ENCODE measurements at places on chromosomes 13 and 19.

- DNase-seq: no peak
Observed at GRCh38 chr19:12750851-12751250, 740 bp upstream of the BEST2 start.

GRCh38 chr13:99119656-99120055 is 81.0 kb upstream of the UBAC2 start:
- peak; percentile 49 for DNase-seq

- DNase-seq: no peak
Observed at GRCh38 chr13:45335397-45336024, 5.5 kb downstream of the TPT1 start.

- DNase-seq: peak; percentile 50
Observed at GRCh38 chr19:10000171-10000826, 10.0 kb downstream of the COL5A3 start.

GRCh38 chr13:30634838-30635237 is 17.1 kb downstream of the USPL1 start:
- DNase-seq: no peak

DNA sequence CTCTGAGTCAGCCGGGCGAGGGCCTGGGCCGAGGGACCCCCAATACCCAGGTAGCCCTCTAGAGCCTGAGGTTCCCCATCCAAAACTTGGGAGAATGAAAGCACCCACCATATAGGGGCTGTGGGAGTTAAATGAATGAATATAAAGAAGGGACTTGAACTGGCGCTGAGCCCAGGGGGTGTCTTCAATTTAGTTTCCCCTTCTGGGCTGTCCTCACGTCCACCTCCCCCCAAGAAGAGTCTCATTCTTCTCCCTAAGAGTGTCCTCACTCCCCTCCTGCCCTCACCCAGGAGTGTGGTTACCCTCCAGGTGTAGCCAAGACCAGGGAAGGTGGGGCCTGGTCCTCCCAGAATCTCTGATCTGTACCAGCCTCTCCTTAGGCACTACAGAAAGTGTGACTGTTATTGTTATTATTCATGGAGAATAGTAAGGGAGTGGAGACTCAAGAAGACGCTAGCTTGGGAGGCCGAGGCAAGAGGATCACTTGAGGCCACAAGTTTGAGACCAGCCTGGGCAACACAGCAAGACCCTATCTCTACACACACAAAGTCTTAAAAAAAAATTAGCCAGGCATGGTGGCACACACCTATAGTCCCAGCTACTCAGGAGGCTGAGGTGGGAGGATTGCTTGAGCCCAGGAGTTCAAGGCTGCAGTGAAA is 2.7 kb downstream of the CD79A start:
- no peak for DNase-seq

DNA sequence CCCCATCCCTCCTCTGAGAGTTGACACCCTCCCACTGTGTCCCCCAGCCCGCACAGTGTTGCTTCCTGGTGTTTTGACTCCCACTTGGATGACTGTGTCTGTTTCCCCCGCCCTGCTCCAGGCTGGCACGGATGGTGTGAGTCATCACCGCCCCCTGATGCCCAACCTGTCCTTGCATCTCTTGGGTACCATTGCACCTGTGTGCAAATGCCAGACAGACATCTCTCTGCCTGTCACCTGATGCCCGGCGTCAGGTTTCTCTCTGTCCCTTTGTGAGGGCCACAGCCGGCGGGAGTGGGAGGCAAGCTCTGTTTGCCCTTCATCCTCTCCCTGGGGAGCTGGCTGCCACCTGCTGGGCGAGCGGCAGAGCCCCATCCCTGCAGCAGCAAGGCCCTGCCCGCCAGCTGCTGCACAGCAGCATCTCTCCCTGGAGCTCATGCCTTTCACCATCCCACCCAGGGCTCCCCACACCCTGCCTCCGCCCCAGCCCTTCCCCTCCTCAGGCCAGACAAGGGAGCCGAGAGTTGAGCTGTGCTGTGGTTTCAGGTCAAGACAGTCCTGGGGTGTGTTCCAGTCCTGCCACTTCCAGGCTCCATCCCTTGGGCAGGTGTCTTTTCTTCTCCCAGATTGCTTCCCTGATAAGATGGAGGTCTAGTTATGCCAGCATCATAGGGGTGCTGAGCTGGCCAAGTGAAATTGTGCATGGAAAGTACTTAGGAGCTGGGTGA is 29.7 kb downstream of the NKPD1 start:
- DNase-seq: no peak

- no peak for DNase-seq
Observed at GRCh38 chr19:52648336-52649016, 10.3 kb upstream of the ZNF83 start.

GRCh38 chr19:19256072-19256969 is 16.8 kb downstream of the TM6SF2 start:
- no peak for DNase-seq

DNA sequence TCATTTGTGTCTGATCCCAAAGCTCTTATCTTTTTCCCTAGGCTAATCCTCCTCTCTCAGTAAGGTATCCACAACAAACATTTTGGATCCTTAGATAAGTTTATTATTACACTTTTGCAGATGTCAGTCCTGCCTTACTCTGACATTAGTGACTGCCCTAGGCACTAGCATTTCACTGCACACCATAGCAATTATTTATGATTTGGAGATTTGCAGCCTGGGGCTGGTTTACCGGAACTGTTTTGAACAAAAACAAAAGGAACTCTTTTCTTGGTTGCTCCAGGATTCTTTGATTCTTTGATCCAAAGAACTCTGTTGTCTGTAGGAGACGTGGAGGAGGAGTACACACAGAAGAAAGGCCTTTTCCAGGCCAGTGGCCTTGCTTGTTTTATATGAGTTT is 80.4 kb downstream of the EDNRB start:
- DNase-seq: no peak

GRCh38 chr19:46845959-46846459 is 4.6 kb downstream of the AP2S1 start:
- no peak for DNase-seq

DNA sequence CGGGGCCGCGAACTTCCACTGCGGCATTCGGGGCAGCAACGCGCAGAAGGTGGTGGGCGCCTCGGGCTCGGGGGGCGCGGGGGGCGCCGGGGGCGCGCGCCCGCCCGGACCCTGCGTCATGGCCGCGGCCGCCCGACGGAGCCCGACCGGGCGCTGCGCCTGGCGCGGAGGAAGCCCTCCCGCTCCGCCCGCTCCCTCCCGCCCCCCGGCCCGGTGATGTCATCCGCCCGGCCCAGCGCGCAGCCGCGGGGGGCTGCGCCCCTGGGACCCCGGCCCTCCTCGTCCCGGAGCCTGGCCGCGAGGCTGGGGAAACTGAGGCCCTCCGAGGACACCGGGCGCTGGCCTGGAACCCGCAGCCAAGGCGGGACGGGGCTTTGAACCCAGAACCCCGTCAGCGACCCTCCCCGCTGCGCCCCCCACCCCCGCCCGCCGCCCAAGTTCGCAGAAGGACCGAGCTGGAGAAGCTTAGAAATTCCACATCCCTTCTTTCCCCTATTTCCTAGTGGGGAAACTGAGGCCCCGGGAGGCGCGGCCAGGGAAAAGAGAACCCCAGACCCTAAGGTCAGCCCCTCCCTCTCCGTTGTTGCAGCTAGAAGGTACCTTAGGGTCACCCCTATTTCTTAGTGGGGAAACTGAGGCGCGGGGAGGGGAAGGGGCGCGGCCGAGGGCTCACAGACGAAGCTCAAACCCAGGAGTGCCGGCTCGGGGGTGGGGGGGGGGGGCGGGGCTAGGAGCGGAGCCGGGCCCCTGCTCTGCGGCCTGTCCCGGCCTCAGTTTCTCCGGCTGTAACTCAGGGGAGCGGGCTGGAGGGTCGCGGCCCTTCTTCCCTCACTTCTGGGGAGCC is at the start of gene SHC2:
TSS of gene SHC2 (minus strand) at position 157 of the 844 bp plus-strand sequence. CDS start at position 120, 37 bp downstream.
- no peak for DNase-seq

DNA sequence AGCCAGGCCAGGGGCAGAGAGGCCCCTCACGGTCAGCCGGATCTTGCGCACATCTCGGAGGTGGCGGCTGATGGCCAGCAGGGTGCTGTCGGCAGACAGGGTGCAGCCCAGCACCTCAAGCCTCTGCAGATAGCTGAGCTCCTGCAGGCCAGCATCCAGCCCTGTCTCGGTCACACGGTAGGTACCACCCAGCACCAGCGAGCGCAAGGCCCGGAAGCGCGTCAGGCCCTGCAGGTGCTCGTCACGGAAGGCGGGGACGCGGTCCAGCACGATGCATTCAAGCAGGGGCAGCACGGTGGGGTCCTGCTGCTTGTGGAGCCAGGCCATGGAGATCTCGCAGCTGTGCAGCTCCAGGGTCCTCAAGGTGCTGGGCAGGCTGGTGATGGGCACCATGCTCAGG is 7.7 kb downstream of the FBXL12 start:
- no peak for DNase-seq

DNA sequence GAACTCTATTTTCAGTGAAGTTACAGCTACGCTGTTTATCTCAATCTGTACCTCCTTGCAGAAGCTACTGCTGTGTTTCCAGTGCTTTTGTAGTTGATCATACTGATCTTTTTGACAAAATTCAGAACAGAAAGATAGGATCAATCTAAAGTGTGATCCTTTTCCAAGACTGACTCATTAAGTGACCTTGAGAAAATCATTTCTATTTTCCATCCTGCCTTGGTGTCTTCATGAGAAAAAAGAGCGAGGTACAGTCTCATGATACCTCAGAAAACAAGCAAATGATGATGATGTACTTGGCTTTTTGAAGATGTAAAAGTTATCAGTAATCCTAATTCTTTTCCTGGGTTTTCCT is 46.0 kb upstream of the GPR183 start:
- DNase-seq: no peak

DNA sequence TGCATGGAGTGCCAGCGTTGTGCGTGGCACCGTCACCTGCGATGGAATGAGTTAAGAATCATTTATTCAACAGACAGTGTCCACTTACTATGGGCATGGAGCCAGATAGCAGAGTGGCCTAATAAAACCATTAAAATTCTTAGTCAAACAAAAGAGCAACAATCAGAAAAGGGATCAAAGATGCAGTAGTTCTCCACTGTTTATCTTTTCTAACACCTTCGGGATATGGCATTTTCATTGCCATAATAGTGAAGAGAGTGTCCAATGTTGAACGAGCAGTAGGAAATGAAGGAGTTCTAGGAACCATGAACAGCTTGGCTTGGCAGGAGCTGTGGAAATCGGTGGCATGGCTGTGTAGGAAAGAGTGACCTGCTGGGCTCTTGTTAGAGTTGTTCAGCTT is 2.0 kb downstream of the TNFSF11 start:
- no peak for DNase-seq

GRCh38 chr13:96273196-96273595 is 183.3 kb downstream of the HS6ST3 start:
- no peak for DNase-seq

DNA sequence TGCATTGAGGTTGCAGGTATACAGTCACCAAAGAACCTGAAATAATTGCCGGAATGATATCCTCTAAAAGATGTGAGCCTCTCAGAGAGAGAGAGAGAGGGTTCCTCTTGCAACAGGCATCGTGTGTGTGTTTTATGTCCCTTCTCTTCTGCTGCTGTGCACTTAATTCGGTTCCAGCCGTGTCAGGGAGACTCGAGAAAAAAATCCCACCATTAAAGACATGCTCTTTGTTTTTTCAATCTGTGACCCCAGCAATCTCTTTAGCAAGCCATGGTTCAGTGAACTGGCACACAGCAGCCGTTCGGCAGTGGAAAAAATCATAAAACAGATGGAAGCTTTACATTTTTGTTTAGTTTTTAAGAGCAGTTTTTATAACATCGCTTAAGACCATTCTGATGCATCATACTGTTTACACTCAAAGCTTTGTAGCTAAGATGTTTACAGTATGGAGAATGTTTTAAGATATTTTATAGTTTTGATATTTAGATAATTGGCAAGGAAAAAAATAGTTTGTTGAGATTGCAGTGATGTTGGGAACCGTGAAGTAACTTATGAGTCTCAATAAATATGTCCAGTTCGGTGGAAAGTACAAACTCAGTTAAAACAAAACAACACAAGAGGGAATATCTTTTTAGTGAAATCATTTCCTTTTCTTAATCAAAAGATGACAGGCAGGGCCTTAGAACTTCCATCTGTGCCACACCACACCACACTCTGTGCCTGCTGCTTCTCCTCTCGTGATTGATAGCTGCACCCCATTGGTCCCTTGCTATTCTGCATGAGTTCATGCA is 31.2 kb upstream of the ZNF536 start:
- no peak for DNase-seq

DNA sequence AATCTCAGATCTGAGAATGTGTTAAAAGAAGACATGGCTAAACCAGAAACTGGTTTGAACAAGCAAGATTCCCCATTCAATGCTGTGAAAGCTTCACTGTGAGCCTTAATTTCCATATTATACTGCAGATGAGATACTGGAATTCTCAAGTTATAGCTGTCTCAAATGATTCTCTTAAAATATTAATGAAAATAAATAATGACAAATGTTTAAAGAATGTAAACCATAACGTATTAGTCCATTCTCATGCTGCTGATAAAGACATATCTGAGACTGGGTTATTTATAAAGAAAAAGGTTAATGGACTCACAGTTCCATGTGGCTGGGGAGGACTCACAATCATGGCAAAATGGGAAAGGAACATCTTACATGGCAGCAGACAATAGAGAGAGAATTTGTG is 667.8 kb downstream of the SLITRK1 start:
- no peak for DNase-seq
